ENCODE measurements at places on chromosomes 4 and X.

DNA sequence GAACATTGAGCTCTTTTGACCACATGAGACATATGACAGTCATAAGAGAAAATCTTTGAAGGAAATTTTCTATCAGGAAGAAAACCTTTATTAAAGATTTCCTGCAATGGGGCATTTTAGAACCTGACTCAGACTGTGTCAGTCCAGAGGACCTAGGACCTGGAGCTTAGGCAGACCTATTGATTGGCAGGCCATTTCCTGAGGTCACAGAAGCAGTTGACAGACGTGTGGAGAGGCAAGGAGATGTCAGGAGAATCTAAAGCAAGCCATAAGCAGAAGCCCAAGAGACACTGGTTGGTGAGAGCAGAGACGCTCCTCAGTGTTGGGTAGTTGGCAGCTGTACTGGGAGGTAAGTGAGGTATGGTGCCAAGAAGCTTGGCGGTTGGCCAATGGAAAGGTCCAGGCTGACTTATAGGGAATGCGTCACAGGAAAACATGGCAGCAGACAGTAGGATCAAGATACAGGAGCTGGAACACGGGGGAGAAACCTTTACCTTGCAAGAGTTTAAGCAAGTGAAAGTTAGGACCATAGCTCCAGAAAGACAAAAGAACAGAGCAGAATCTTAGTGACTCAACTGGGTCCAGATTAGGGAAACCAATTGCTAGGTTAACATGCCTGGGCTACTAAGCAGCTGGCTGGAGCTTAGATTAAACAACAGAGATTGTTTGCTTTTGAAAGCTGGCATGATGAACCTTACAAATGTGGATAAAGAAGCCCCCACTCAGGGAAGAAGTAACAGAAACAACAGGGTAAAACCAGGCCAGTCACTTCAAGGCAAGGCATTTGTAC is 18.6 kb downstream of the PALLD start:
- no peak for DNase-seq

- DNase-seq = no peak
Observed at GRCh38 chr4:183163135-183163534, 64.1 kb downstream of the WWC2 start.

DNA sequence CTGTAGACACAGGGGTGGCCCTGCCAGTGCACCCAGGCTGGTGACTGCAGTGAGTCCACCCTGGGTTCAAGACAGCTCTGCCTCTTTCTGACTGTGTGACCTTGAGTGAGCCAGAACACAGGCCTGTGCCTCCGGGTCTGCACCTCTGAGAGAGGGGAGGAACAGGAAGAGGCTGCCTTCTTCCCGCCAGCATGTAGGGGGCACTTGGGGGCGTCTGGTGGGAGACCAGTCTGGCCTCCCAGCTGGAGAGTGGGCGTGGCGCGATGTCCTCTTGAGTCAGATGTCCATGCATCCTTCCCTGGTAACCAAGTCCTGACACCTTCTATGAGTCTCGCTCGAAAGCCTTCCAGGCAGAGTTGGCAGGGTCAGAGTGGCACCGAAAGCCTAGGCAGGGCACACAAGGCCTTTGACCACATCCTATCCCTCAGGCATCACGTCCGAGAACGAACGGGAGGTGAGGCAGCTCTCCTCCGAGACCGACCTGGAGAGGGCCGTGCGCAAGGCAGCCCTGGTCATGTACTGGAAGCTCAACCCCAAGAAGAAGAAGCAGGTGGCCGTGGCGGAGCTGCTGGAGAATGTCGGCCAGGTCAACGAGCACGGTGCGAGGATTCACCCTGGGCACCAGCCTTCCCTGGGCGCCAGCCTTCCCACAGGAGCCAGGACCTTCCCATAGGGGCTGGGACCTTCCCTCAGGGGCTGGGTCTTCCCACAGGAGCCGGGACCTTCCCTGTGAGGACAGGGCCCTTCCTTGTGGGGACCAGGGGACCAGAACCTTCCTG is 21.3 kb downstream of the WFS1 start:
- DNase-seq = no peak

DNA sequence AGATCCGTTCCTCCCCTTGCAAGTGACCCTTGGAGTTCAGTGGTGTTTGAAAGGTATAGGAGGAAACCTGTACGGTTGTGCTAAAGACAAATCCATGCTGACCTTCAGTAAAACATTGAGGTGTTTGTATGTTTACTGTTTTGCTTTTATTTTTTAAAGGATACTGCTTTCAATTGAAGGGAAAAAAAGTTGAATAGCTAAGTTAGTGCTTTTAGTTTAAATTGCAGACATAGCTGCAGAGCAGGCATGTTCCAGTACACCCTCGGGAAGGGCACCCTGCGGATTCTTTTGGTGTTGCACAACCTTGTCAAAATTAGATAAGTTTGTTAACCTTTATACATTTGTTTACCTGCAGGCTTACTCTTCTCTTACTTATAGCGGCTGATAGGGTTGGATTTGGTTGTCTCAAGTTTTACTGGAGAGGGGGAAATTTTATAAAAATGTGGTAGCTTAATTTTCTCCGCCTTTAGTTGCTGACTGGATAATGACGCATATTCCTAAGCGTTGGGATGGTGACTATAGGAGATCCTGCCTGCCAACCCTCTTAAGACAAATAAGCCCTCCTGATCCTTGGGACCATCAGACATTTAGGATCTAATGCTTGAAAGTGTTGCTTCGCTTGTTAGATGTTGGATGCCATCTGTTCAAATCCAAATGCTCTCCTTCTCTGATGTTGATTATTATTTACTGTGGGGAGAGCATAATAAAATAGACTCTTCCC is 2.0 kb downstream of the RAPGEF2 start:
- peak; percentile 33 for DNase-seq

DNA sequence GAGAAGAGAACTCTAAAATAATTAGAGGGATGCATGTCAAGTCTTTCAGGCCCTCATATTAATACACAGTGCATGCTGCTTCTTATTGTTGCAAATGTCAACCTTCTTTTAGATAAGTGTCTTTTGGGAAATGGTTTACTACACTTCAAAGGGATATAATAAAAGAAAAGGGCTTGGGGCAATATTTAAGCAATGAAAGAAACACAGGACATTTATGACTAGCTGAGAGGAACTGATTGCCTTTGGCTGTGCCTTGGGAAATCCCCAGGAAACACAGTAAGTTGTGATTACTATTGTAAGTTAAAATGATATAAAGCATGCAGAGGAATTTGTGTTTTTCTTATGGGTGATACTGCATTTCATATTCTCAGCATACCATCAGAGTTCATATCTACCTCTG is 1036.2 kb upstream of the GRID2 start:
- DNase-seq = no peak

GRCh38 chr4:154487145-154487544 is 4.5 kb downstream of the DCHS2 start:
- no peak for DNase-seq

All from WERI-Rb-1 (cell line).